ENCODE measurements at places on chromosomes 2 and 18. TPM values are rescaled to one million over a fixed set of nuclear protein-coding genes. Genes with fewer than 3 reads are reported as not detected.

DTNB gene
- 16.8 TPM for total RNA-seq

PDCL3 gene
- total RNA-seq: 46.5 TPM

FAM161A gene
- 5.8 TPM for total RNA-seq

C1QL2 gene
- total RNA-seq: not detected

DPP10 gene
- total RNA-seq: not detected

TPRKB gene
- total RNA-seq: 38.4 TPM

TDRD15 gene
- total RNA-seq: not detected

DNA sequence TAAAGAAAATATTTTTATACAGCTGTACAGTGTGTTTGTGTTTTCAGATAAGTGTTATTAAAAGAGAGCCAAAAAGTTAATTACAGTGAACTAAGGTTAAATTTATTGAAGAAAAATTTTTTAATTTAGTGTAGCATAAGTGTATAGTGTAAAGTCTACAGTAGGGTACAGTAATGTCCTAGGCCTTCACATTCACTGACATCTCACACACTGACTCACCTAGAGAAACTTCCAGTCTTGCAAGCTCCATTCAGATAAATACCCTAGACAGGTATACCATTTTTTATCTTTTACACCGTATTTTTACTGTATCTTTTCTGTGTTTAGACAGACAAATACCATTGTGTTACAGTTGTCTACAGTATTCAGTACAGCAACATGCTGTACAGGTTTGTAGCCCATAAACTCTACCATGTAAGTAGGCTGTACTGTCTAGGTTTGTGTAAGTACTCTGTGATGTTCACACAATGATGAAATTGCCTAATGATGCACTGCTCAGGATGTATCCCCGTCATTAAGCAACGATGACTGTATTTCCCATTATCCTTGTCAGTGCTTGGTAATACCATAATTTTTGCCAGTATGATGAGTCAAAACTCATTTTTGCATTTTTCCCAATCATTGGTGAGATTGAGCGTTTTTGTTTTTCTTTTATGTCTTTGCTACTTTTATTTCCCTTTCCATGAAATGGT lies 48.2 kb upstream of the B3GNT2 start:
- DNase-seq: no peak
- H3K27me3 ChIP-seq: no peaks in the 10 kb centered on the region
- no peaks in the 10 kb centered on the region for H3K4me1 ChIP-seq
- no peaks in the 10 kb centered on the region for H3K36me3 ChIP-seq
- H3K4me3 ChIP-seq: no peak overlapping the region
- no peak overlapping the region for H3K27ac ChIP-seq

GRCh38 chr2:96138179-96139145 lies at the start of gene ASTL:
Gene ASTL (minus strand): TSS chr2:96138502. CDS start chr2:96138436, 66 bp downstream.
- peaks cover 6% of the 10 kb centered on the region for H3K36me3 ChIP-seq
- peak; percentile 67 for DNase-seq
- no peak within 1 kb of the TSS for H3K4me3 ChIP-seq
- H3K27ac ChIP-seq: no peak within 1 kb of the TSS
- H3K27me3 ChIP-seq: no peaks in the 10 kb centered on the region
- peaks cover 32% of the 10 kb centered on the region for H3K4me1 ChIP-seq

- peak overlapping the region; percentile 74 for H3K4me3 ChIP-seq
- no peak for DNase-seq
- H3K4me1 ChIP-seq: peaks cover 52% of the 10 kb centered on the region
- peak overlapping the region; percentile 33 for H3K27ac ChIP-seq
- no peaks in the 10 kb centered on the region for H3K27me3 ChIP-seq
These were observed 1.4 kb downstream of the UBE2F start for GRCh38 chr2:237968048-237968862.

- no peak for DNase-seq
- peaks cover 33% of the 10 kb centered on the region for H3K4me1 ChIP-seq
- no peaks in the 10 kb centered on the region for H3K27me3 ChIP-seq
- no peak overlapping the region for H3K27ac ChIP-seq
- peaks cover 13% of the 10 kb centered on the region for H3K36me3 ChIP-seq
These were observed 21.2 kb downstream of the FOSL2 start for GRCh38 chr2:28413899-28414295.

DNA sequence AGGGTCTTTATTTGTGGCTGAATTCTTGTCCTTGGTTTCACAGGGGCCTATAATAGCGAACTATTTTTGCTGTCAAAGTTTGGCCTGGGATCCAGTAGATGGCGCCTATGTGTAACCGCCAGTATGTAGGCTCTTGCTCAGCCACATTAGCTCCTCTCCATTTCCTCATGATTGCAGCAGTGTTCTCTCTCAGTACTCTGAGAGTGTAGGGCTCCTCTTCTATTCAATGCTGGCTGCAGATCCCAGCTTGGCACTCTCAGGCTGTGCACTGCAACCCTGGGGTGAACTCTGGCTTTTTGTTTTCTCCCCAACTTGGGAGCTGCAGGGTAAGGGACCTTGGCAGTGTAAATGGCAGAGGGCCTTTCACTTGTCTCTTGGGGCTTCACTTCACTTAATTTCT lies 344.6 kb upstream of the CHAC2 start:
- no peaks in the 10 kb centered on the region for H3K27me3 ChIP-seq
- no peaks in the 10 kb centered on the region for H3K36me3 ChIP-seq
- no peak overlapping the region for H3K4me3 ChIP-seq

DNA sequence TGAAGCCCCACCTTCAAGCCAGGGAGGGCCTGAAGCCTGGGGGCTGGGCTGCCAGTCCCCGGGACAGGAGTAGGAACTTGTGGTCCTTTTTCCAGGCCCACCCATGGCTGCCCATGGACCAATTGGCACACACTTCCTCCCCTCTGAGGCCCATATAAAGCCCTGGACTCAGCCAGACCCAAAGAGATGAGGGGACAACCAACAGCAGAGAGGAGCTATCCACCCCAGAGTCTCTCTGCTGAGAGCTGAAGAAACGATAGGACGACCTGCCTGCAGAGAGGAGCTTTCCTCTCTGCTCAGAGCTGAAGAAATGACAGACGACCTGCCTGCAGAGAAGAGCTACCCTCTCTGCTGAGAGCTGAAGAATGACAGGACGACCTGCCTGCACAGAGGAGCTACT lies 43.8 kb upstream of the PEX13 start:
- H3K27me3 ChIP-seq: no peaks in the 10 kb centered on the region
- H3K36me3 ChIP-seq: no peaks in the 10 kb centered on the region
- H3K27ac ChIP-seq: no peak overlapping the region
- no peak overlapping the region for H3K4me3 ChIP-seq

GRCh38 chr2:1656961-1657841 lies 87.1 kb downstream of the PXDN start:
- H3K27me3 ChIP-seq: no peaks in the 10 kb centered on the region
- H3K36me3 ChIP-seq: no peaks in the 10 kb centered on the region
- H3K4me3 ChIP-seq: no peak overlapping the region
- no peak overlapping the region for H3K27ac ChIP-seq
- no peak for DNase-seq

- H3K36me3 ChIP-seq: no peaks in the 10 kb centered on the region
- H3K4me1 ChIP-seq: no peaks in the 10 kb centered on the region
- no peaks in the 10 kb centered on the region for H3K27me3 ChIP-seq
- H3K4me3 ChIP-seq: no peak overlapping the region
- H3K27ac ChIP-seq: no peak overlapping the region
These were observed 27.0 kb upstream of the MTX2 start for GRCh38 chr2:176242276-176242675.

DNA sequence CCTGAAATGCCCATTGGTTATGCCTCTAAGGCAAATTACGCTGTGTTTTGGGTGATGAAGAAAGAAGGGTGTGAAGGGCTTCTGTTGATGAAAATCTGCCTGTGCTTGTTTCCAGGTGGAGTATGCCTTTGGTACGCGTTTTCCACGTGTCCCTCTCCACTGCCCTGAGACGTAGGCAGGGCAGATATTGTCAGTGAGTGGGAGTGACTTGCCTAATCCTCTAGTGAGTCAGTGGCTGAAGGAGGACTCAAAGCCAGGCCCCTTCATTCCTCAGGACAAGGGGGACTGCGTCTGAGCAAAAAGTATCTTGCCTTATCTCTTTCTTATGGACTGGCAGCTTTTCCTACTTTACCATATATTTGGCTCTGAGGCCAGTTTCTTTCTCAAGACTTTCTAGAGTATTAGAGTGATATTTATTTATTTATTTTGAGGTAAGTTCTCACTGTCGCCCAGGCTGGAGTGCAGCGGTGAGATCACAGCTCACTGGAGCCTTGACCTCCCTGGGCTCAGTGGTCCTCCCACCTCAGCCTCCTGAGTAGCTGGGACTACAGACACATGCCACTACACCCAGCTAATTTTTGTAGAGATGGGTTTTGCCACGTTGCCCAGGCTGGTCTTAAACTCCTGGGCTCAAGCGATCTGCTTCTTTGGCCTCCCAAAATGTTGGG lies 10.2 kb downstream of the RALB start:
- no peak overlapping the region for H3K27ac ChIP-seq
- no peak overlapping the region for H3K4me3 ChIP-seq
- DNase-seq: no peak
- H3K36me3 ChIP-seq: no peaks in the 10 kb centered on the region
- H3K27me3 ChIP-seq: no peaks in the 10 kb centered on the region

DNA sequence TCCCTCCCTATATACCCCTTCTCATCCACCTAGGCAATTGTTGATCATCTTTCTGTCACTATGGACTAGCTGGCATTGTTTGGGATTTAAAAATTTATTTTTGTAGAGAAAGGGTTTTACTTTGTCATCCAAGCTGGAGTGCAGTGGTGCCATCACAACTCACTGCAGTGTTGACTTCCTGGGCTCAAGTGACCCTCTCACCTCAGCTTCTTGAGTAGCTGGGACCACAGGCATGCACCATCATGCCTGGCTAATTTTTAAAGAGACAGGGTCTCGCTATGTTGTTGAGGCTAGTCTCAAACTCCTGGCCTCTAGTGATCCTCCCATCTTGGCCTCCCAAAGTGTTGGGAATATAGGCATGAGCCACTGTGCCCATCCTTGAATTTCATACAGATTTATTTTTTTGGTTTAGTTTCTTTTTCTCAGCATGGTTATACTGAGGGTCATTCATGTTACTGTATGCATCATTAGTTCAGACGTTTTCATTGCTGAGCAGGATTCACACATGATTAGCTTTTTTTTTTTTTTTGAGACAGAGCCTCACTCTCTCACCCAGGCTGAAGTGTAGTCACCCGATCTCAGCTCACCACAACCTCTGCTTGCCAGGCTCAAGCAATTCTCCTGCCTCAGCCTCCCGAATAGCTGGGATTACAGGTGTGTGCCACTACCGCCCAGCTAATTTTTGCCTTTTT lies 8.6 kb upstream of the PCARE start:
- H3K4me1 ChIP-seq: no peaks in the 10 kb centered on the region
- no peaks in the 10 kb centered on the region for H3K36me3 ChIP-seq
- no peak overlapping the region for H3K4me3 ChIP-seq
- H3K27me3 ChIP-seq: no peaks in the 10 kb centered on the region

- DNase-seq: no peak
- H3K36me3 ChIP-seq: no peaks in the 10 kb centered on the region
- no peak overlapping the region for H3K27ac ChIP-seq
- H3K4me1 ChIP-seq: no peaks in the 10 kb centered on the region
- no peaks in the 10 kb centered on the region for H3K27me3 ChIP-seq
- no peak overlapping the region for H3K4me3 ChIP-seq
These were observed 38.9 kb downstream of the INO80C start for GRCh38 chr18:35458677-35459441.

- H3K4me1 ChIP-seq: no peaks in the 10 kb centered on the region
- H3K36me3 ChIP-seq: no peaks in the 10 kb centered on the region
- no peak overlapping the region for H3K27ac ChIP-seq
- no peaks in the 10 kb centered on the region for H3K27me3 ChIP-seq
These were observed 248.6 kb downstream of the SP3 start for GRCh38 chr2:173716458-173717052.

GRCh38 chr18:23682472-23682871 lies 6.8 kb upstream of the LAMA3 start:
- H3K4me1 ChIP-seq: no peaks in the 10 kb centered on the region
- no peaks in the 10 kb centered on the region for H3K36me3 ChIP-seq
- DNase-seq: no peak
- H3K27ac ChIP-seq: no peak overlapping the region
- H3K4me3 ChIP-seq: no peak overlapping the region

GRCh38 chr2:195836002-195836401 lies 179.0 kb downstream of the SLC39A10 start:
- no peaks in the 10 kb centered on the region for H3K27me3 ChIP-seq
- H3K4me1 ChIP-seq: no peaks in the 10 kb centered on the region
- H3K27ac ChIP-seq: no peak overlapping the region
- DNase-seq: no peak
- no peak overlapping the region for H3K4me3 ChIP-seq

- H3K4me1 ChIP-seq: no peaks in the 10 kb centered on the region
- no peaks in the 10 kb centered on the region for H3K36me3 ChIP-seq
- no peak overlapping the region for H3K27ac ChIP-seq
These were observed 193.9 kb downstream of the EIPR1 start for GRCh38 chr2:3183766-3184165.

GRCh38 chr2:45729753-45730512 lies 78.5 kb downstream of the PRKCE start:
- DNase-seq: no peak
- no peak overlapping the region for H3K4me3 ChIP-seq

GRCh38 chr2:170928036-170928823 lies 823 bp upstream of the GORASP2 start:
- no peak for DNase-seq
- H3K27ac ChIP-seq: peak overlapping the region; percentile 24
- H3K27me3 ChIP-seq: no peaks in the 10 kb centered on the region
- no peaks in the 10 kb centered on the region for H3K36me3 ChIP-seq
- peaks cover 37% of the 10 kb centered on the region for H3K4me1 ChIP-seq
- peak overlapping the region; percentile 23 for H3K4me3 ChIP-seq

DNA sequence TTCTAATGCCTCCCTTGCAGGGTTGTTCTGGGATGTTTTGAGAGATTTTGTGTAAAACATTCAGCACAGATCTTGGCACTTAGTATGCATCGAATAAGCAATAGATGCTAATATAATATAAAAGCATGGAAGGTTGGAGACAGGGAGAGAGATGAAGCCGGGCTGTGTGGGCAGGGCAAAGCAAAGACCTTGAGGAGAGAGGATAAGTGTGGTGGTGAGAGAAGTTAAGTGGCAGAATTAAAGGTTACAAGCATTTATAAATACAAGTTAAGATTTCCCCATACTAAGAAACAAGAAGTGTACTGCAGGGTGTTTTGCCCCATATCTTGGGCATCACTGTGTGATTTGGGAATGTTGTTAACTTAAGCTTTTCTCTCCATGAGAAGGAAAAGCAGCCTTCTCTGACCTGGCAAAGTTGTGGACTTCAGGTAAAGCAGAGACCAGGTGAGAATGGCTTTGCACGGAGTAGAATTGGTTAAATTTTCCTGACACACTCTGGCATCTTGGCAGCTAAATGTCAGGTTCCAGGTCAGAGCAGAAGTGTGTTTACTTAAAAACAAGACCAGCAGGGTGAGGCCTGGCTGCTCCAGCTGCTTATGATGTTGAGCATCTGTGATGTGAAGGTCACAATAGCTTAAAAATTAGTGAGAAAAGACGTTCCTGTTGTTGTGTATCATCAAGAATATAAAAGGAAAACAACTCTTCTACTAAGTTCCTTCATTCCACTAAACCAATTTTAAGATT lies 288.5 kb upstream of the HNMT start:
- no peaks in the 10 kb centered on the region for H3K4me1 ChIP-seq
- DNase-seq: no peak
- no peaks in the 10 kb centered on the region for H3K27me3 ChIP-seq

GRCh38 chr2:55761024-55761423 lies 67.4 kb upstream of the PNPT1 start:
- no peaks in the 10 kb centered on the region for H3K36me3 ChIP-seq
- no peak overlapping the region for H3K4me3 ChIP-seq
- no peaks in the 10 kb centered on the region for H3K4me1 ChIP-seq
- no peak for DNase-seq
